ENCODE measurements at places on chromosomes 12 and 14.
A peak's percentile ranks its signal among the peaks of the same experiment; 100 is the strongest.

DNA sequence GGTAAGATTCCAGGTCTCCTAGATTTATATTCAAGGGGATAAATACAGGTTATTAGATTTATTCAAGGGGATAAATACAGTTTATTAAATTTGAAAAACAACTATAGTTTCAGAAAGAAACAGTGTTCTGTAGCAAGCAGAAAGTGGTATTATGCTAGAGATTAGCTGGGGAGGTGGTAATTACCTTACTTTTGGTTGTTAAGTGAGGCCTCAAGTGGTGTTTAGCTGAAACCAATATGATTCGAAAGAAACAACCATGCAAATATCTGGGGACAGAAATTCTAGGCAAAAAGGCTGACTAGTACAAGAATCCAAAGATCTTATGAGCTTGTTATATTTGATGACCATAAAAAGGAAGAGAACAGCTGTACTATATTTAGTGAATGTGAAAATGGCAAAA is 6.2 kb downstream of the OR4N5 start:
- no peak for DNase-seq

GRCh38 chr12:4273652-4274395 is at the start of gene CCND2:
Gene CCND2 (plus strand): TSS chr12:4273762. CDS start chr12:4274041, 279 bp downstream.
- DNase-seq, result peak; percentile 82

- no peak for DNase-seq
These were observed 48.2 kb downstream of the FOXA1 start for GRCh38 chr14:37546621-37547447.

GRCh38 chr12:88784166-88784565 is 203.9 kb upstream of the KITLG start:
- DNase-seq, result no peak

GRCh38 chr12:112097641-112098040 is 10.9 kb downstream of the NAA25 start:
- no peak for DNase-seq

- no peak for DNase-seq
These were observed 71.6 kb downstream of the ITPK1 start for GRCh38 chr14:93044121-93044520.

GRCh38 chr12:53624458-53624857 is 1.7 kb downstream of the ATF7 start:
- DNase-seq, result no peak

DNA sequence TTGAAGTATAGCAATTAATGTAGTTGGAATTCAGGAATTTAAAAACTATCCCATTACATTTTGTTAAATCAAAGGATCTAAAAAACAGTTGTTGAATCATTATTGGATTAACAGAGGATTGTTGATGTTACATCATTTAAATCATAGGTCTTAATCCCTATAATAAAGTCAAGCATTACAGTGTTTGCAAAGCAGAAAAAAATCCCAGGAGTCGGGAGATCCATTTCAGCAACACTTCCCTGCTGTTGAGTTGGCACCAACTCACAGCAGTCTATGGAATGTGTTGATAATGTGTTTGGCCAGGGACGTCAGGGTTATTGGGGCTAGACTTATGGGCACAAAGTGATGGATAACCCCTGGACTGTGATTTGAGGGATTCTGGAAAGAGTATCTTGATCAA is 99.1 kb upstream of the TMTC1 start:
- DNase-seq, result no peak

DNA sequence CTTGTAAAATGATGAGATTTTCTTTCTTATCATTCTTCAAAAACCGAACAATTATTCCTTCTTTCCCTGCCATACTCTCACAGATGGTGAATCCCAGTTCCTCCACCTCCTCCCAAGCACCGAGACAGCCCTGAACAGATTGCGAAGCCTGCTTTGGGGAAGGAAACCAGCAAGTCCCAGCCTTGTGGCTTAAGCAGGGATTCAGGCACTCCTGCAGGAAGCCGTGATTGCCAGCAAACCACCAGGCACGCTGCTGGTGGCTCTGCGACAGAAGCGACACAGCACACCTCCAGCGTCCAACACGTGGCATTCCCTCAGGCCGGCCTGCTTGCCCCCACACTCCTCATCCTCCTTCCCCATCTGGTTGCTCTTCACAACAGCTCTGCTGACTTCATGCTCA is 237.7 kb downstream of the GXYLT1 start:
- DNase-seq, result no peak

DNA sequence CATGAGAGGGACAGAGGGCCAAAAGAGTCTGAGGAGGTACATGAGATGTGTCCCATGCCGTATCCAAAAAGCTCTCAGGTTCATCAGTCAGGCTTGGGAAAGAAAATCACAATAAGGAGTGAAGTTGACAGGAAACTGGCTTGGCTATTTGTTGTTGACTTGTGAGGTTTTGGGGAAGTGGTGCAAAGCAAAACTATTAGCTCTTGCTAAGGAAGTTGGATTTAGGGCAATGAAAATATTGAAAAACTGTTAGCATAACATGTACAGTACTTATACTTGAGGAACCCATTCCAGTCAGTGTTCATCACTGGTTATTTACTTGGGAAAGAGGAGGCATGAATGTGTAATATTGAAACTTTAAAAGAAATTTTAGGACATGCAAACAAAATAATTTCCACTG is 145.9 kb downstream of the DUSP6 start:
- no peak for DNase-seq

DNA sequence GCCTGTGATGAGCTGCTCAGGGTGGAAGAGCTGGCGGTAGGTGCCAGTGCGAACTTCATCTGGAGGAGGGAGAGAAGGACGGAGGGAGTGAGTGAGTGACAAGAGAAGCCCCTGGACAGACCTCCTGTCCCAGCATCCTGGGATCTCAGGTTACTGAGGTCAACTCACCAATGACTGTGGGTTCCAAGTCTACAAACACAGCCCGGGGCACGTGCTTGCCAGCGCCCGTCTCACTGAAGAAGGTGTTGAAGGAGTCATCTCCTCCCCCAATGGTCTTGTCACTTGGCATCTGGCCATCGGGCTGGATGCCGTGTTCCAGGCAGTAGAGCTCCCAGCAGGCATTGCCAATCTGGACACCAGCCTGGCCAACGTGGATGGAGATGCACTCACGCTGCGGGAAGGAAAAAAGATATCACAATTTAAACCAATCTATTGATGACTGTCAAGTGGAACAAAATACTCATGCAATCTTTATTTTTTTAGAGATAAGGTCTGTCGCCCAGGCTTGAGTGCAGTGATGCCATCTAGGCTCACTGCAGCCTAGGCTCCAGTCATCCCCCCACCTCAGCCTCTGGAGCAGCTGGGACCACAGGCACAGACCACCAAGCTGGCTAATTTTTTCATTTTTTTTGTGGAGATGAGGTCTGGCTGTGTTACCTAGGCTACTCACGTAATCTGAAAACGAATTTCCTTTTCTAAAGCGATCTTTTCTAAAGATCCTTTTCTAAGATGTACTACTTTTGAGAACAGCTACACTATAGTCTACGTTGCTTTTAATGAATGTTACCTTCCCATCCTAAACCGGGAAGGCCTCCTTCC is 1.7 kb downstream of the TUBA1B start:
- DNase-seq, result peak; percentile 14

- no peak for DNase-seq
These were observed 50.8 kb downstream of the ARL1 start for GRCh38 chr12:101356794-101357193.

- DNase-seq, result no peak
These were observed 27.7 kb downstream of the SETD3 start for GRCh38 chr14:99452968-99453367.

GRCh38 chr14:105409364-105409763 is 10.3 kb upstream of the MTA1 start:
- no peak for DNase-seq

GRCh38 chr12:29743801-29744200 is 39.9 kb downstream of the TMTC1 start:
- no peak for DNase-seq

GRCh38 chr14:49692193-49692757 is 645 bp upstream of the KLHDC1 start:
- no peak for DNase-seq

DNA sequence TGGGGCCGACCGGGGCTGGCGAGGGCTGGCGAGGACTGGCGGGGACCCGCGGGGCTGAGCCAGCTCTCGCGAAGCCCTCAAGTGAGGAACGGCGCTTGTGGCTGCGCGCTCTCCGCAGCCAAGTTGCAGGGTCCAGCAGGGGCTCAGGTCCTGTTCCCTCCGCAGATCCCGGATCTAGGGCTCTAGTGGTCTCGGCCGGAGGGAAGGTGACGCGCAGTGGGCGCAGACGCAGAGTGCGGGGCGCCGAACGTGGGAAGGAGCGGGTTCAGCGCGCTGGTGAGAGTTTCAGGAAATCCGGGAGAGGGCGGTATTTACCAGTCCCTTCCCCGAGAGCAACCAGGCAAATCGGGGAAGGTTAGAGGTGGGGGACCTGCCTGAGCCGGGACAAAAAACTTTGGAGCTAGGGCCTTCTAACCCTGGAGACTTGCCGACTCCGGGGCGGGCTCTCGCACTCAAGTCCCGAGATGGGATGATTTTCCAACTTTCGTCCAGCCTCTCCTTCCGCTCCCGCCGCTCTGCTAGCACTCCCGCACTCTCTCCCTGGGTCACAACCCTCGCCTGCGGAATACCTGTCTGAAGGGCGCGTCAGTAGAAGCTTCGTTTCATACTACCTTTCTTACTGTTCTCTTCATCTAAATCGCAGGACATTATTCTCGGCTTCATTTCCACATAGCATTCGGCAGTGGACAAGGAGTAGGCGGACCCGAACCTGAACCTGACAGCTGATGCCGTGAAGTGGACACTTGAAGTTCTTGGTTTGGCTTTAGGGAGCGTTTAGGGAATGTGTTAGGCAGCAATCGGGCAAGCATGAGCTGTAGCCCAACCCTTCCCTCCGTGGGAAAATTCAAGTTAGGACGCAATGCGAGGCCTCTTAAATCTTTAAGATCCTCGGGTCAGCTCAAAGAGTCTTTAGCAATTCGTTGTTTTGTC is 13.6 kb upstream of the PAX9 start:
- DNase-seq, result no peak

- DNase-seq, result no peak
These were observed 768 bp downstream of the PTPN11 start for GRCh38 chr12:112419297-112420133.
